ENCODE measurements at places on chromosomes 11 and 22.

- no peak for DNase-seq
Measured at GRCh38 chr22:37897807-37898206, 8.3 kb upstream of the MICALL1 start.

GRCh38 chr11:126194121-126194543 lies 17.3 kb downstream of the RPUSD4 start:
- no peak for DNase-seq

DNA sequence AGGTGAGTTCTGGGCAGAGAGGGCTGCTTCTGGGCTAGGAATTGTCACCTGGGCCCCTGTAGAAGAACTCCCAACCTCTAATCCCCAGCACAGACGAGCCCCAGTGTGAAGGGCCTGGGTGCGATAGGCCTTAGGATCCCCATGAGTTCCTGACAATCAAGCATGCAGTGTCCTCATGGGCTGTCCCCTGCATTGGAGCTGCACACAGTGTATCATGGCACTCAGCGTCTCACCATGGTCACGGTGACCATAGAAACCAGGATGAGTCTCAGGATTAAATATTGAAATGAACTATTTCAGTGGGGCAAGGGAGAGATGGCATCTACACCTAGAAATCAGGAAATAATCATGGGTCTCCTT lies 292 bp downstream of the SCGB2A1 start:
- DNase-seq, result no peak

DNA sequence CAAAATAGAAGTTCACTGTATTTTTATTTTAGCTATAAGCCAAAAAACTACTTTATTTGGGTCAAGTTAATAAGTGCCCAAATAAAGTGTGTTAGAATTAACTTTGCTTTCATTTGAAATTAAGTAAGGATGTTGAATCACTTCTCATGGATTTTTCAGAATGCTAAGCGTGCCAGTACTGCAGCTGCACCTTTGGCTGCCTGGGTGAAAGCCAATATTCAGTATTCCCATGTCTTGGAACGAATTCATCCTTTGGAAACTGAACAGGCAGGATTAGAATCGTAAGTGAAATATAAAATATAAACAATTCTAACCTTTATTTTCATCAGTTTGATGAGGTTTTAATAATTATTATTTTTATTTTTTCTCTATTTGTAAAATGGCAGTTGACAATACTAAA lies 113.6 kb downstream of the DYNC2H1 start:
- no peak for DNase-seq

DNA sequence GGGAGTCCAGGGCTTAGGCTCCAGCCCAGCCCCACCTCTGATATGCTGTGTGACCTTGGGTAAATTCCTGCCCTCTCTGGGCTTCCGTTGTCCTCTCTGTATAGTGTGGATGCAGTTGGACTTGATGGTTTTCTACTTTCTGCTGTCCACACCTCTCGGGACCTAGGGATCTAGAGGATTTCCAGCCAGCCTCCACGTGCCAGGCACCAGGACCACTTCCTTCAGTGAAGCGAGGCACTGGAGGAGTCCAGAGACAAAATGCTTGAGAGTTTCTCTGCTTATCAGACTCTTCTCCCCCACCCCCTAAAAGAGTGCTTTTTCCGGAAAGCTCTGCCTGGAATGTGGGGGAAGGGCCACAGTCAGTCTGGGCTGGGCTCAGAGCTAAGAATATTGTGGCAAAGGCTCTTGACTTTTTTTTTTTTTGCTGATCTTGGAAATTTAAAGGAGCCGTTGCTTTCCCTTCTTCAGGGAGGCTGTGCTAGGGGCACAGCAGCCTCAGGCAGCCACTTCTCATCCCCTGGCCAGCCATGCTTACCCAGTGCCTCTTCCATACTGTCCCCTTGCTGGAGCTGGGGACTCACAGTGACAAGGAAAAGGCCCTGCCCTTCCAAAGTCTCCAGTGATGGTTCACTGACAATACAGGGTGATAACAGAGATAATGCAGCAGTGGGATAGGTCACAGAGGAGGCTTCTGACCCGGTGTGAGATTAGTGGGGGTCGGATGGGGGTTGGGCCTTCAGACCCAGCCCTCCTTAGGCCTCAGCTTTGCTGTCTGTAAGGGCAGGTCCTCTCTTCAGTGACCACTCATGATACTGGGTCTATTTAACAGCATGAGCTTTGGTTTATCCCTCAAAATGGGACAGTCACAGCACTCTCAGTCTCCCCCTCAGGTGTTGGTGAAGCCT lies 2.9 kb upstream of the SERPINH1 start:
- no peak for DNase-seq
